NCI-H187 treated with DMSO at 0.1 percent for 48 hours (cell line): ENCODE measurements at places on chromosomes 11 and 22.

DNA sequence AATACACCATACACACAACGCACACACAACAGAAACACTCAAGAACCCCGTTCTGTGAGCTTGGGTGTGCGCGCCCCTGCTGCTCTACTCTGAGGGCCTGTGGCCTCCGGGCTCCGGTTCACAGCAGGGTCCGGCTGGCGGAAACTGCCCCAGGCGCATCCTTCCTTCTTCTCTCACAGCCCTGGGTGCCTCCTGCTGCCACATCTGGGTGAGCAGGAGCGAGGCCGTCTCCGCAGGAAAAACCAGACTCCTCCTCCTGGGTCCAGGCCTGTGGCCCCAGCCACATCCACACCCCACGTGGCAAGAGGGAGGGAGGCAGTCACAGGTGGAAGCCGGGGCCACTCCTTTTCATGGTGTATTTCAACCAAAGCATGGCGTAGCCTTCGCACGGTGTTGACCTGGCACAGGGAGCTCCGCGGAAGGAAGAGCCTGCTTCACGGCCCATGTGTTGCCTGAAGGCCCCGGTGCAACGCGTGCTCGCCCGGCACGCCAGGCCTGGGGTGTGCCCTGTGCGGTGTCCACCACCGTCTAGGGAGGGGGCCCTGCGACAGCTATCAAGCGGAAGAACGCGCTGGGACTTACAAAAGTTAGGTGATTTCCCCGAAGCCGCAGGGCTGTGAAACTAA, 1502.7 kb downstream of the TBC1D22A start:
- no peak for DNase-seq

GRCh38 chr11:35066783-35067423, 72.1 kb upstream of the CD44 start:
- DNase-seq = no peak

GRCh38 chr11:77071671-77072605, 5.2 kb downstream of the CAPN5 start:
- no peak for DNase-seq

DNA sequence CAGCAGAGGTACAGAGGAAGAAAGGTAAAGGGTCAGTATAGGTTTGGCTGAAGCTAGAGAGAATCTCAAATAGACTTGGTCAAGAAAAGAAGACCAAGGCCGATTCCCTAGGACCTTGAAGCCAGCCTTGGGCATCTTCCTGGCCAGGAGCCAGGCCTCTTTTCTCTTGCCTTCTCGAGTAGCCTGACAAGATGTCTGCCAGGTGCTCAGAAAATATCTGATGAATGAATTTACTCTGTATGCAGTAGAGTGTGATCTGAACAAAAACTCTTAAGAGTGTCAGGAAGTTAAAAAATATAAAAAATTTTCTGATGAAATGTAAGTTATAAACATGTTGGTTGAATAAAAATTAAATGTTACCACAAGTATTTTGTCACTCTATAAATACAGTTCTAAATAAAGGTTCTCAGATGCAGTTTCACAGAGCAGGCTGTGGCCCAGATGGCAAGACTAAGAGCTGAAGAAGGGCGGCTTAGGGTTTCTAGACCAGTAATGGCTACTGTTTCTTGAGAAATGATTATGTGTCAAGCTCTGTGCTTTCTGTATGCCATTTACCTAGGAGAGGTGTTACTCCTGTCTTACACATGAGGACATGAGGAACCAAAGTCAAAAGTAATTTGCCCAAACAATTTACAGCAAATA, 98.1 kb downstream of the ATXN10 start:
- DNase-seq = no peak

- no peak for DNase-seq
Observed at GRCh38 chr11:94494126-94494680, 419 bp downstream of the ANKRD49 start.

GRCh38 chr11:66904055-66904454, 47.2 kb downstream of the LRFN4 start:
- no peak for DNase-seq

DNA sequence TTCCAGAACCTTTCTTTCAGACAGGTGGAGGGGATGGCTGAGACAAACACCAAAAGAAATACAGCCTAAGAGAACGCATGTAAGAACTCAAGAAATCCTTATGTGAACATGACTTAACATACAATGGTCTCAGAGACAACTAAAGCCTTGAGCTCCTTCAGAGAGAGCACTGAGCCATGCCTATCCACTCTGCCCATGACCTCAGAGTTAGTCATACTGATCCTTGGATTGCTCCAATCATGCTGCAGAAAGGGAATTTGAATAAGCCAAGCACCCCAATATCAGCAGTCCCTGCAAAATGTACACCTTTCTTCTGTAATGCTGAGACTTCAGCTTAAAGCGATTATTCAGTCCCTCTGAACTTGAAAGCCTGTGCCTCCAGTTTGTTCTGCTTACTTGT, 43.2 kb upstream of the CHKA start:
- no peak for DNase-seq

- DNase-seq = no peak
Observed at GRCh38 chr11:121412000-121412587, 40.0 kb upstream of the SORL1 start.

GRCh38 chr11:42179216-42179615, 719.8 kb upstream of the LRRC4C start:
- no peak for DNase-seq

DNA sequence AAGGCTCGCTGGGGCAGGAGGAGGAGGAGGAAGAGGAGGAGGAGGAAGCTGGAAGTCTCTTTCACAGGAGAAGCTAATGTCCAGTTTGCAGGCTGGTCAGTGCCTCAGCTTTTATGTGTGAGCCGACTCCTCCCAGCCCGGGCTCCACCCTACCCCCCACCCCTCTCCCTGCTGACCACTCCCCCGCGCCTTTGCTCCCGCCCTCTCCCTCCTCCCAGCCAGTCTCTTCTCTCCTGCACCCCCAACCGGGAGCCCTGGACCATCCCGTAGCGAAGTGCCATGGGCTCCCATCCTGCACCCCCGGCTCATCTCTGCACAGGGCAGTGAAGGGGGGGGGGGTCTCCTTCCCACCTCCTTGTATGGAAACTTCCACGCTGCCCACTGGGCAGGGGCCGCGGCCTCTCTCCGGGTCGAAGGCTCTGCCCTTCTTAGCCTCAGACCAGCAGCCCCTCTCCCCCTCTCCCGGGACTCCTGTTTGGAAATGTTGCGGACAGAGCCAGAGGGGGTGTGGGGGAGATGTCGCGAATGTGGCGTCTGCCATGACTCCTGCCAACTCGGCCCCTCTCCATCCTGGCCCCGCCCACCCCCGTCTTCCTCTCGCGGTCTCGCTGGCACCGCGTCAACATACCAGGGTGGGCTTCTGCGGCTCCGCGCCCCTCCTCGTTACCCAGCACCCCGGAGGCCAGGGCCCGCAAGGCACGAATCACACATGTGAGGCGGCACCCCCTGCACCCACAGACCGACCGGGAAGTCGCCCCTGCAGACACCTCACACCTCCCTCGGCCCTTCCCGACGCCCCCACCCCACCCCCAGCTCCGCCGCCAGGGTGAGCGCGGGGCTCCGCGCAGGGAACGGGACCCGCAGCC, 1.8 kb downstream of the IGF2 start:
- DNase-seq = no peak

DNA sequence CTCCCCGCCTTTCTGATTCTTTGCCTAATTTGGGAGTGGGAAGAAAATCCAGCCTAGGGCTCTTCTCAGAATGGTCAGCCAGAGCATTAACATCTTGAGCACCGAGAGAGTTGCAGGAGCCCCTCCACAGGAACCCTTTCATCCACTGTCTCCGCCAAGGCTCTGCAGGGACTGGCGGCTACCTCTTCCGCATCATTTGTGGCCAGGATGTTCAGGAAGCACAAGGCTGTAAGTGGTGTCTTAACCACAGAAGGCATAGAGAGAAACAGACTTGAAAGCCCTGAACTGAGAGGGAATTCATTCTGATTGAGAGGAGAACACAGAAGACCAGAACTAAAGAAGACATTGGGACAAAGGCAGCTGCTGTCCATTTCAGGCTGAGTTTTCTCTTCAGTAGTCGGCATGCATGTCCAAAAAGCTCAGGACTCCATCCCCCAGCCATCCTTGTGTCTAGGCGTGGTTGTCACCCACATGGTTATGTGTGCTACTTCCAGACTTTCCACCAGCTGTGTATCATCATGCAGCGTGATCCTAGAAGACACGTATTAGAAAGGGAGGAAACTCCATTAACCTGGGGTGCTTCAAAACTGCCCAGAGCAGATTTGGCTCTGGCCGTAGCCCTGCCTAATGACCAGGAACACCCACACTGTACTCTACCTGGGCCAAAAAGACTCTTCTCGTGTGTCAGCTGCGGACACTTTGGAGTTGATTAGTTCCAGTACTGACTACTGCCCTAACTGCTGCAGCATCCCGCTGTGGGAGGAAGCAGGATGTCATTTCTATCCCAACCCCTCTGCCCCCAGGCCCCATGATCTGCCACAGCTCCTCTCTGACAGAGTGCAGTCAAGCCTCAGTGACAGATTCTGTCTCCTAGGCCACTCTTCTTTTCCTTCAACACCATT, 725.1 kb downstream of the NTM start:
- no peak for DNase-seq

GRCh38 chr11:61537326-61537725, 28.8 kb downstream of the LRRC10B start:
- DNase-seq = no peak
